GM12864 (cell line): ENCODE measurements at places on chromosomes 11 and 22.

DNA sequence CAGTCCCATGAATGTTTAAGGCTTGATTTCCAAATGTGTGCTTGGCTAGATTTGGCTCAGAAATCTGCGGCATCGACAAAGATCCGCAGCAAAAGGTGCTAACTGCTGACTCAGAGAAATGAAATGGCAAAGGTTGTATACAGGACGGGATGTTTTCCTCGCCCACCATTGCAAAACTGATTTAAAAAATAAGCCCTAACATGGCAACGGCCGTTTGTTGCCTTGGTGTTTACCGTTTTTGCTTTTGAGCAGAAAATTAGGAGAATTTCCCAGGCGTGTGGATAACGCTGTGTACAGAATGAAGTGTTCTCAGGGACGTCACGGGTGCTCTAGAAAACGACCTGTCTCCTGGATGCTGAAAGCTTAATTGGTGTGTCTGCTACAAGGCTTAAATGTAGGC, 70.2 kb downstream of the ARHGAP8 start:
- no peak for DNase-seq

- DNase-seq = no peak
These were observed 20.0 kb downstream of the PRG3 start for GRCh38 chr11:57360991-57361390.

DNA sequence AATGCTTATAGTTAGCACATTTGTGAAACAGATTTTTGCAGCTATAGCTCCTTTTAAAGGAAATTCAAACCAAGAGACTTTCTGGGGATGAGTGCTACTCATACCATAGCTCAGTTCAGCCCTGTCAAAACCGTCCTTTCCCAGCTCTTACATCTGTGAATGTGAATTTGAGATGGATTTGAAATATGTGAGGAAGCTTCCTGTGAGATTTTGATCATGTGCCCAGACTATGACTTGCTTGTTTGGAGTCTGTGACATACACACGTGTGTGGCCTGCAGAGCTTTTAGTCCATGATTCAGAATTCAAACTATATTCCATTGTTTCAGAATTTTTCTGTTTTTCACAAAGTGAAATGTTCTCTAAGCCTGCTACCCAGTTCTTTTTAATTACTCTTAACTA, 4.4 kb upstream of the MMP1 start:
- no peak for DNase-seq

DNA sequence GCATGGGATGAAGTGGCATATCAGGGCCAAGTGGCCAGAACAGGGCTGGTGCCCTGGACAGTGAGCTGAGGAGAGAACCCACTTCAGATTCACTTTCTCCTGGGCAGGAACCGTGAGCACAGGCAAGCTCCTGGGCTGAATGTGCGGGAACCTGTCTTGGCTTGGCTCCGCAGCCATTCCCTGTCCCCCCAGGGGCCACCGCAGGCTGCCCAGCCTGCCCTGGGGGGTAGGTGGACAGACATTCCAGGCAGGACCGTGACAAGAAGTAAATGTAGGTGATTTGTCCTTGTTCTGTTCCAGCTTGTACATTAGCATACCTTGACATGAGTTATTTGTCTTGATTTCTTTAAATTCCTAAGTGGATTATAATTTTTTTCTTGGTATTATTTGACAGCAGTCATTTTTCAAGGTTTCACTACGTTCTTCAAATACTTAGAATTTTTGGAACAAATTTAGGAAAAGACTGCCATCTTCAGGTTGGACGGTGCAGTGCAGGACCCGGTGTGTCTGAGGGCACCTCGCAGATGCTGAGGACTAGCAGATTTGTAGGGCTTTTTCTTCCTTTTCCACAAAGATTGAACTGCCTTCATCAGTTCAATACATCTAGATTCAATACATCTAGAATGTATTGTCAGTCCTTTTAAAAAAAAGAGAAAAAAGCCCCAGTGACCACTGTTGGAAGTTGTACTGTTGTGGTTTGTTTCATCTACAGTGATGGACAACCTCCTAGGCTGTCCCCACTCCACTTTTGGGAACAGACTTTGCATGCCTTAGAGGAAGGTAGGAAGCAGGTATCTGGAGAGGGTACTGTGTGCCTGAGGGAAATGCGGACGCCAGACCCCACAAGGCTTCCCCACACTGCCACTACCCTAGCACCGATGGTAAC, 115.1 kb upstream of the RASSF10 start:
- DNase-seq = peak; percentile 7

DNA sequence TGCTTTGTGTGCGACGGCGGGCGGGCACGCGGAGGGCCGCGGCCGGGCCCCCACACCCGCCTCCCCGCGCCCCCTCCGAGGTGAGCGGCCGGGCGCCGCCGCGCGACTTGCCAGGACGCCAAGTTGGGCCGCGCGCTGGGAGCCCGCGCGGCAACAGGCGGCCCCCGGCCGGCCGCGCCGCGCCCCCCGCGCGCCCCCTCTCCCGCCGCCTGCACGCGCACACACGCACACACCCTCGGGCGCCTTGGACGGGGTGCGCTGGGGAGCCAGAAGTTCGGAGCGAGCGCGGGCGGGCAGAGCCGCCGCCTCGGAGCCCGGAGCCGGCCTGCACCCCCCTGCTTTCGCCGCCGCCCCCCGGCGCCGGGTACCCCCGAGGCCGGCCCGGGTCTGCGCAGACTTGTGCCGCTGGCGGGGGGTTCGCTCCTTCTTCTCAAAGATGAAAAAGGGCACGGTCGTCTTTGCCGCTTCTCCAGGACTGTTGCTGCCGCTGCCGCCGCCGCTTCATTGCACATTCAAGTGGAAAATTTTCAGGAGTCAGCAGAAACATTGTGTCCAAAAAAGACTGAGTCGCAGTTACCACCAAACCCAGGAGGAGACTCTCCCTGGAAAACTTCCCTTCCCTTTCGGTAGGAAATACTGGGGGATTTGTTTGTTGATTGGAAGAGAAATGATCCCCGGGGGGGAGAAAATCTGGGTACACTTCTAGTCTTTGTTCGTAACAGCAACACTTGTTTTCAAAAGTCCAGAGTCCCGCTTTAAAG, 895 bp downstream of the TEAD1 start:
- DNase-seq = no peak

DNA sequence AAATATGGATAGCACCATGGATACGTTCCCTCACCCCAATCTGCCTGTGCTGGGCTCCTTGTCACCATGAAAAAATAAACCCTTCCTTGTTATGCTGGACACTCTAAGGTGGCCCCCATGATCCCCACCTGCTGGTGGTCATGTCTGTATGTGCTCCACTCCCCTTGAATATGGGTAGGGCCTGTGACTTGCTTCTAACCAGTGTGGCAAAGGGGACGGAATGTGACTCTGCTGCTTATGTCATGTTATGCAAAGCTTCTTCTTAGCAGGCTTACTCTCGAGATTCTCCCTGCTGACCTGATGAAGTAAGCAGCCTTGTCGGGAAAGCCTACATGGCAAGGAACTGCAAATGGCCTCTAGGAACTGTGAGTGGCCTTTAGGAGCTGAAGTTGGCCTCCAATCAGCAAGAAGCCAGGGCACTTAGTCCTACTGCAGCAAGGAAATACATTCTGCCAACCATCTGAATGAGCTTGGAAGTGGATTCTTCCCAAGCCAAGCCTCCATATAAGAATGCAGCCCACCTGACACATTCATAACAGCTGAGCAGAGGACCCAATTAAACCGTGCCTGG, 159.9 kb downstream of the CCDC34 start:
- no peak for DNase-seq

DNA sequence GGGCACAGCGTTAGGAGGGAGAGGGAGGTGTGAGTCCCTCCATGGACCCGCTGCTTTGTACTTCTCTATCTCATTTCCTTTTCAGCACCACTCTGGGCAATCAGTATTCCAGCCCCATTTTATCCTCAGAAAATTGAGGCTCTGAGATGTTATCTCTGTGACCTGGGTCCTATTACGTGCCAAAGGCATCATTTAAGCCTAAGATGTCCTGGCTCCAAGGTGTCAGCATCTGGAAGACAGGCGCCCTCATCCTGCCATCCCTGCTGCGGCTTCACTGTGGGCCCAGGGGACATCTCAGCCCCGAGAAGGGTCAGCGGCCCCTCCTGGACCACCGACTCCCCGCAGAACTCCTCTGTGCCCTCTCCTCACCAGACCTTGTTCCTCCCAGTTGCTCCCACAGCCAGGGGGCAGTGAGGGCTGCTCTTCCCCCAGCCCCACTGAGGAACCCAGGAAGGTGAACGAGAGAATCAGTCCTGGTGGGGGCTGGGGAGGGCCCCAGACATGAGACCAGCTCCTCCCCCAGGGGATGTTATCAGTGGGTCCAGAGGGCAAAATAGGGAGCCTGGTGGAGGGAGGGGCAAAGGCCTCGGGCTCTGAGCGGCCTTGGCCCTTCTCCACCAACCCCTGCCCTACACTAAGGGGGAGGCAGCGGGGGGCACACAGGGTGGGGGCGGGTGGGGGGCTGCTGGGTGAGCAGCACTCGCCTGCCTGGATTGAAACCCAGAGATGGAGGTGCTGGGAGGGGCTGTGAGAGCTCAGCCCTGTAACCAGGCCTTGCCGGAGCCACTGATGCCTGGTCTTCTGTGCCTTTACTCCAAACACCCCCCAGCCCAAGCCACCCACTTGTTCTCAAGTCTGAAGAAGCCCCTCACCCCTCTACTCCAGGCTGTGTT, 829 bp upstream of the APOC3 start:
- DNase-seq = no peak

GRCh38 chr11:95892892-95893570, 30.9 kb downstream of the MTMR2 start:
- no peak for DNase-seq

DNA sequence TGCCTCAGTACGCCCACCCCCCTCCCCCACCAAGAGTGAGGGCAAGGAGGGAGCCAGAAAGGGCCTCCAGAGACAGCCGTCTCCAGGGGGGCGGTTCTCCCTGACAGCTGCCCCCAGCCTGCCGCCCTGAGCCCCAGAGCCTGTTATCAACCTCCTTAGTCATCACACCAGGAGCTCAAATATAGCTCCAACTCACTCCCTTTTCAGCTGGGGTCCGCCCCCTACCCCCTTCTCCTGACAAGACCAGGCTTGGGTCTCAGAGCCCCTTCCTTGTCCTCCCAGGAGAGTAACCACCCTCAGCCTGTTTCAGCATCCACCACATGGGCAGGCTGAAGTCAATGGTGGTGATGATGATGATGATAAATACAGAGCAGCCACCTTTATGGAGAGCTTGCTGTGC, 2.5 kb upstream of the INPP5J start:
- DNase-seq = no peak

DNA sequence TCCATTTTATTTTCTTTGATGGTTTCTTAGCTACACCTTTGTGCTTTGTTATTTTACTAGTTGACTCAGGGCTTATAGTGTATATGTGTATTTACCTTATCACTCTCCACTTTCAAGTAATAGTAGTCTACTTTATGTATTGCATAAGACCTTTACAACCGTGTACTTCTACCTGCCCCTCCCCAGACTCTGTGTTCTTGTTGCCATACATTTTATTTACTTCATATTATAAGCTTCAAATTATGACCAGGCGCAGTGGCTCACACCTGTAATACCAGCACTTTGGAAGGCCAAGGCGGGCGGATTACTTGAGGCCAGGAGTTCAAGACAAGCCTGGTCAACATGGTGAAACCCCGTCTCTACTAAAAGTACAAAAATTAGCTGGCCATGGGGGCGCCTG, 28.2 kb upstream of the CTSD start:
- no peak for DNase-seq

GRCh38 chr22:19058713-19059451, 63.3 kb downstream of the DGCR2 start:
- DNase-seq = no peak

DNA sequence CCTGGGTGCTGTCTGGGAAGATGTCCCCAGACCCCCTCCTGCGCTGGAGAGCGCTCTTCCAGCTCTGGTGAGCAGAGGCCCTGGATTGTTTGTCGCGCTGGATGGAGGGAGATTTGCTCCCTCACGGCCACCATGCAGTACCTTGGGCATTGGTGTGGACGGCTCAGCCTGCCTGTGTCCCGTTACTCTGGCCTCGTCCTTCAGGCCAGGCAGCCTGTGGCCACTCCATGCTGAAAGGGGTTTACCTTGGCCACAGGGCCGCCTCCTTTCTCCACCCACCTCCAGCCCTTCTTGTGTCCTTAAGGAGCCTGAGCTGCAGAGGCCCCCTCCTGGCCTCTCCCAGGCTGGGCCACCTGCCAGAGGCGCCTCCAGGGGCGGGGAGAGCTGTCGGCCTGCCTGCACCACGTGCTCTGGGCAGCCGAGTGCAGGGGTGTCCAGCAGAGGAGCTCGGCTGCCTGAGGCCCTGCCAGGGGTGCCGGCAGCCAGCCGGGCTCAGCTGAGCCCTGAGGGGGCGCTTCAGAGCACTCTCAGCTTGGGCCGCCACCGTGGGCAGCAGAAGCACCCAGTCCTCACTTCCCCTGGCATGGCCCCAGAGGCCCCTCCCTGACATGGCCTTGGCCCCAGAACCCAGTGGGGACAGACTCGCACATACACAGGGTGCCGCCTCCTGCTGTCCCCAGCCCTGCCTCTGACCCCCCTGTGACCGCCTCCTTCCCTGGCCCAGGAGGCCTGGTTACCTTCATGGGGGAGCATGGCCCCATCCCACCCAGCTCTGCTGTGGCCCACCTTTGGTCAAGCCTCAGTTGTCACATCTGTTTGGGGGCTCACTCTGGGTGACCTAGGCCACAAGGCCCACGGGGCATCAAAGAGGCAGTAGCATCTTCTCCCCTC, 3.4 kb downstream of the CCND1 start:
- DNase-seq = no peak

- no peak for DNase-seq
These were observed 34.4 kb downstream of the RDX start for GRCh38 chr11:110262072-110262403.

- DNase-seq = no peak
These were observed 924.7 kb downstream of the OPCML start for GRCh38 chr11:132607575-132607974.

GRCh38 chr11:34458525-34458924, 19.8 kb downstream of the CAT start:
- DNase-seq = no peak

GRCh38 chr22:31107178-31107893, at the start of gene SELENOM:
Gene SELENOM, minus strand, starts transcription at chr22:31107568. Its CDS starts 63 bp downstream, at chr22:31107505.
- peak; percentile 71 for DNase-seq

- DNase-seq = no peak
These were observed 8.1 kb downstream of the ARHGAP8 start for GRCh38 chr22:44760476-44760875.

DNA sequence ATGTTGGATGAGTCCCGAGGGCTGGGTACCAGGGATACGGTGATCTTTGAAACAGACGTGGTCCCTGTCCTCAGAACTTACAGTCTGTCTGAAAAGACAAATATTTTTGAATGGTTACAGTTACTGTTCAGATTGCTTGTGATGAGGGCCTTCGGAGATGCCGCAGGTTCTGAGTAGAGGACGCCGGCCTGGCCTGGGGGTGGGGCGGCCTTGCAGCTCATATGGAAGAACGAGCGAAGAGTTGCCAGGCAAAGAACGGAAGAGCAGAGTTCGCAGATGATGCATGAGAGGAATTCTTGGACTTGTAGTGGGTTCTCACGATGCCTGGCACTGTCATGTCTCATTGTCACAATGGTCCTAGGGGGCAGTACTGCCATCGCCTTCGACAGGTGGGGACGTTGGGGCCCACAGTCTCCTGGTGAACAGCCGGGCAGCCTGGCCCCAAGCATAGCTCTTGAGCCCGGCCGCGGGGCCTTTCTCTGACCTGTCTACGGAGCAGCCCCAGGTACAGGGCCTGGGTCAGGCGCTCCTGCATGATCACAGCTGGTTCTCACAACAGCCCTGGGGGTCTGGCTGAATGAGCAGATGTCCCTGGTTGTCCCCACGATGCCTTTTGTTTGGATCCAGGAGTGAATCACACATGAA, 60.9 kb upstream of the PARVG start:
- DNase-seq = no peak

GRCh38 chr22:38811241-38811640, 17.3 kb upstream of the DNAL4 start:
- no peak for DNase-seq
